ENCODE measurements at places on chromosomes 11 and 22. TPM values are rescaled to one million over a fixed set of nuclear protein-coding genes. Genes with fewer than 3 reads are reported as not detected.

- peak; percentile 44 for DNase-seq
Measured at GRCh38 chr11:65576232-65576866, 496 bp downstream of the EHBP1L1 start.

- no peak for DNase-seq
Measured at GRCh38 chr22:46977656-46978343, 215.3 kb downstream of the TBC1D22A start.

DNA sequence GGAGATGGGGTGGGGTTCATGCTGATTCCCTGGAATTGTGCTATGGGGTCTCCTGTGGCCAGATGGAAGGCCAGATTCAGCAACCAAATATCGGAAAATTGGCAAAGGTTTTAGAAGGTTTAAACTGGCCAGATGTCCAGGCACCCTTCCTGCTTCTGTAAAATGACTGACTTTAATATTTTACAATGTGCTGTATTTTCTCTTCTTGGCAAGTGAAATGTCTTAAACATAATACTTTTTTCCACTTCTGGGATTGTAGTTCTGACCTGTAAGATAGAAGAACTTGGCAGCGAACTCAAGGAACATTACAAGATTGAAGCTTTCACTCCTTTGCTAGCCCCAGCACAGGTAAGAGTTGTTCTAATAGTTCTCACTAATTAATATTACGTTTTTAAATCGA lies 17.5 kb downstream of the POLA2 start:
- DNase-seq, result no peak

- DNase-seq, result no peak
Measured at GRCh38 chr11:61916737-61917333, 531 bp downstream of the RAB3IL1 start.

The VPREB1 gene
- total RNA-seq, result not detected

The C11orf21 gene
- 36.0 TPM for total RNA-seq

- no peak for DNase-seq
Measured at GRCh38 chr11:73034331-73034730, 107.8 kb downstream of the FCHSD2 start.

DNA sequence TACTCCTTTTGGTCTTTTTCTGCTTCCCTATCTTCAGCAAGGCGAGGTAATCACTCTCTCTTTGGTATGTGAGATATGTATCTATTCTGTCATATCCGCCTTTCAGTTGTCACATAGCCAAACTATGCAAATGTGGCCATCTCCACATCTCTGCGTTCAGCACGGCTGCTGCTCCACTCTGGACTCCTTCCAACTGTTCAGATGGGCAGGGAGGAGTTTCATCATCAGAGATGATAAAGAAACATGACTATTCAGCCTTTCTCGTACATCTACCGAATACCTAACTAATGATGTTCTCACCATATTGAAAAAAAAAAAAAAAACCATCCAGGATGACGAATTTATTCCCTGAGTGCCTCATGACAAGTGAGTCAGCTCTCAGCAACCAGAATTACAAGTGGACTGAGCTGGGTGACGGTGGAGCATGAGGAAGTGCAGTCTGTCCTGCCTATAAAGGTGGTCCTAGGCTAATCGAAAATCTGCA lies 899.6 kb downstream of the OPCML start:
- peak; percentile 4 for DNase-seq

- DNase-seq, result peak; percentile 46
Measured at GRCh38 chr11:118211006-118211405, 13.8 kb downstream of the JAML start.

DNA sequence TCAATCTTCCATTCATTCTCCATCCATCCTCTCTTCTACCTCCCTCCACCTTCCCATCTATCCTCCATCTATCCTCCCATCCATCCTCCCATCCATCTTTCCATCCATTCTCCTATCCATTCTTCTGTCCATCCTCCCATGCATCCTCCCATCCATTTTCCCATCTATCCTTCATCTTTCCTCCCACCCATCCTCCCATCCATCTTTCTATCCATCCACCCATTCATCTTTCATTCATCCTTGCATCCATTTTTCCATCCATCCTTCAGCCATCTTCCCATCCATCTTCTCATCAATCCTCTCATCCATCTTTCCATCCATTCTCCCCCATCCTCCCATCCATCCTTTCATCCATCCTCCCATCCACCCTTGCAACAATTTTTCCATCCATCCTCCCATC lies 27.5 kb downstream of the IGLL1 start:
- no peak for DNase-seq

DNA sequence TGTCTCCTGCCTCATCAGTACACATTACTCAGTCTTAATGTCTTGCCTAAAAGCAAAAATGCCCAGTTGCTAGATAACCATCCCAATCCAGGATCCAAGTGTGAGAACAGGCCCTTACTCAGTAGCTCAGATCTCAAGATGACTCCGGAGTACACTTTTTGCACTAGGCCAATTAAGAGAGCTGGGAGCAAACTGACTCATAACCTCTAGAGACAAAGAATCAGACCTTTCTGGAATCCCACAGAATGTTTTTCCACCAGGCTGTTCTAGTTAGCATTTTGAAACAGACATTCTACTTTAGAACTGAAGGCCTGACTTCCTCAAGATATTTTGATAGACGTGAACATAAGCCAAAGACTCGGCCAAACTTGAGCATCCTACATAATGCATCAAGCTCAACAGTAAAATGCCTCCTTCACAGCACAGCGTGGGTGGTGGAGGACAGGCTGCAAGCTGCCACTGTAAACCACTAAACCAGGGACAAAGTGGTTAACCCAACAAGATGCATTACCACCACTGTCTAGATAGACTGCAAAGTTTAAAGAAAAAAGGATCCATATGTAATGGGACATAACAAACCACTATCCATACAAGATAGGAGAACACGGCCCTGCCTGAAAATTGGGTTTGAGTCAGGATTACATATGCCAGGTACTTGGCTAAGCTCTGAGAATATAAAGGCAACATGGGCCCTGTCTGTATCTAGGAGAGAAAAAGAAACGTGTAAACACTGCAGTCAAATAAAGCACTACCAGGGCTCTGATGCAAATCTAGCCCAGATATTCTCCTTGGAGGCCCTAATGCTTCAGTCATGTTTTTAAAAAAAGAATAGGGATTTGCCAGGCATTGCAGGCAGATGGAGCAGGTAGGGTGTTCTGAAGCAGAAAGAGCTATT lies 48.3 kb downstream of the MYH9 start:
- no peak for DNase-seq

The TOMM22 gene
- 55.7 TPM for total RNA-seq

DNA sequence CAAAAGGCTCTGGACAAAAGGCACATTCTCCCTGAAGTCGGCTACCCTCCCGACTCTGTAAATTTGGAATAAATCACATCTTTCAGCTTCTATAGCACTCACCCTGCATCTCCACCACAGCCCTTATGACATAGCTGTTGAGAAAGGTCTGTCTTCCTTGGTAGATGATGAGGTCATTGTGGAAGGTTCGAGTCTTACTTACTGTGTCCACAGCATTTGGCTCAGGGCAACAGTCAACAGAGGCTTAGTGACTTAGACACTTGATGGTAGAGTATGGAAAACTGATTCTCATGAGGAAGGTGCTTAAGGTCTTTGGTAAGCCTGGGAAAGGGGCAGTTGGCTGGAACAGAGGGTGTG lies 45.6 kb downstream of the PTPRJ start:
- no peak for DNase-seq

DNA sequence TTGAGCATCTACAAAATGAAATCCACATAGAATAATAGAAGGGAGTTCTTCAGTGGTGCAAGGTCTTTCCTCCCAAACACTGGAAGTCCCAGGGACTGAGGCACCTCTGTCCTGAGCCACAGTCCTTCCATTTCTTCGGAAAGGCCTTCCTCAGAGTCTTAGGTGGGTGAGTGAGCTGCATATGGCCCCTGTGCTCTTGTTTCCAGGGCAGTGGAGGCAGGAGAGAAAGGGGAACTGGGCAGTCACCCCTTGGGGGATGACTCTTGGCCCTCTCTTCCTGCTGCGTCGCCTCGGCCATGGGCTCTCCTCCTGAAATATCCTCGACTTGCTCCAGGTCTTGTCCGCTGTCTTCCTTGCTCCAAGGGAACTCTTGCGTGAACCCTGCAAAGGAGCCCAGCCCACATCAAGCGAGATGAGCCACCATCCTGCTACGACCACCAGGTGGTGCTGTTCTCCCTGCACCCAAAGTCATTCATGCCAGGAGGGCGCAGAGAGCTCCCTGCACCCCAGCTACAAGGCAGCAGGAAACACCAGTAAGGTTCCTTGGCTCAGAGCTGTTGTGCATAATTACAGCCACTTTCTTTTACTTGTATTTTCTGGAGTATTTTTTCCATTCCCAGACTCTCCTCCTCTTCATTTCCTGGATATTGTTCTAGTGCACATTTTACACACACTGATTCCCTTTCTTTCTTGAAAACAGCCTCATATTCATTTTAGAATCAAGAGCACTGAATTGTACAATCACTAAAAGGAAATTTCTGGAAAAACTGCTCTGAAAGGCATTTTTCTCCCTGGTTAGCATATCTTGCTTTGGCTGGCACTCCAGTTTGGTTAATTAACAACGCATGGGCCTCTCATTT lies 397.8 kb downstream of the OPCML start:
- peak; percentile 46 for DNase-seq

DNA sequence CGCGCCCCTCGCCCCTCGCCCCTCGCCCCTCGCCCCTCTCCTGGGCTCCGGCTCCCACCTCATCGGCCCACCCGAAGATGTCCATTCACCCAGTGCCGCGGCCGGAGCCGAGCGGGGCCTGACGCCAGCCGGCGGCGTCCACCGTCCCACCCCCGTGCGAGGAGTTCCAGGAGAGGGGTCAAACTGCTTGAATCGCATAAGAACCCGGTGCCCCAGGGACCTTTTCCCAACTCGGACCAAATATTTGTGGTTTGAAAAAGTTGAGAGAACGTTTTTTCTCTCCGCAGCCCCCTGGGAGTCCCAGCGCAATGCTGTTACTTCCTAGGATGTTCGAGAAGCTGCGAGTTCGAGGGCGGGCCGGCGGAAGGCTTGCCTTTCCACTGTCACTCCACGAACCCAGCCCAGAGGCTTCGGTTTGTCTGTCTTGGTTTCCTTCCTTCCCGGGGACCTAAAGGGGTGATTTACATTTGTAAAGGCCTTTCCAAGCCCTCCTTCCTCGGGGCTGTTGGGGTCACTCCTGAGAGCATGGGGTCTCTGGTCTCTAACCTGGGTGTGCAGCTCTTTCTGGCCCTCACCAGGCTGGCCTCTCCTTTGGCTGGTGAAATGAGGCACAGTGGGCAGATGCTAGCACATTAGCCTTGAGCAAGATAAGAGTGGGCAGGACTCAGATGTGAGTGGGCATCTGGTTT lies 38.0 kb downstream of the ETS1 start:
- peak; percentile 93 for DNase-seq

DNA sequence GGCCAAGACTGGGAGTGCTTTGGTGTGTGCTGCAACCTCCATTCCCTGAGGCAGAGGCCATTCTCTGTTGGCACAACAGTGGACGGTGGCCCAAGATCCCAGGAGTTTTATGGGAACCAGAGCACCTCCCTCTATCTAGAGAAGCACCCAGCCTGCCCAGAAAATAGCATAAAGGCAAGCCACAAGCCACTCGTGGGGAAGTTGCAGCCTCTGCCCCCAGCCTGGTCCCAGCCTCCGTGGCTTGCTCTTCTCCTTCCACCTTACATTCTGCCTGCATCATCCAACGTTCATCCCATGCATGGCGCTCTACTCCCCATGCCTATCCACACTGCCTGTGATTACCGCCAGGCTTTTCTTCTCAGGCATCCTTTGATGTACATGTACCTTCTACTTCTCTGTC lies 15.8 kb downstream of the IL17RA start:
- DNase-seq, result no peak

The APOBEC3B gene
- 1.8 TPM for total RNA-seq

- no peak for DNase-seq
Measured at GRCh38 chr11:45414088-45414487, 127.9 kb upstream of the SYT13 start.

GRCh38 chr11:28289444-28289843 lies 181.3 kb downstream of the METTL15 start:
- DNase-seq, result no peak

GRCh38 chr11:86559311-86559945 lies 113.0 kb downstream of the ME3 start:
- peak; percentile 32 for DNase-seq

DNA sequence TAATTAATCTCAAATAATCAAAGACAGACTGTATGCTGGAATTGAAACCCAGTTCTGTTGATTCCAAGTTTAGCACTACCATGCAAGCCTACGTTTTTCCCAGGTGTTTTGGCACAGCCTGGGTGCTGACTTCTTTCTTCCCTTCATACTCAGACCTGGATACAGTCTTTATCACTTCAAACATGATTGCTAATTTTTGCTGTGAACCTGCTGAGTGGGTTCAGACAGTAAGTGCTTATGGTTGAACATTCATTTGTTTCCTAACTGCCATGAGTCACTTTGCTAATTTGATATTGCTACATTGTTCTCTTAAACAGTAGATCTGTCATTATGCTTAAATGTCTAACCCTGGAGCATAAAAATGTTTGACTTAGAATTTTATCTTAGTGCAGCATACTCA lies 12.2 kb downstream of the PAAF1 start:
- DNase-seq, result no peak

Data from heart right ventricle (tissue), 16 donors.